ENCODE measurements at places on chromosomes 4 and X.

- no peak for DNase-seq
Measured at GRCh38 chrX:12229986-12230385, 91.7 kb downstream of the FRMPD4 start.

DNA sequence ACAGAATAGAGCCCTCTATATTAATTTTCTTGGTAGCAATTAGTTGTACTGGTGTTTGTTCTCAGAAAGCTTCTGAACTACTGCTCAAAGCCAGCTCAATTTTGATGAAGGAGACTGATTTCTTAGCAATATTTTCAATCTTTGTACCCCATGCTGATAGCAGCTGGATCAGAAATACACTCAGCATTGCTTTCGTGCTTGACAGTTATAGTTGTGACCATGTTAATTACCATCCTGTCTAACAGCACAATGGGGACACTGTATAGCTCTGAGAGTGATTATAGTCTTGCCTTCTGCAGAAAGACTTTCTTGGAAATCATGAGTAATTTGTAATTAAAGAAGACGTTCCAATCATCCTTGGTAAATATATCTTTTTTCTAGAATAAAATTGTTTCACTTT is 79.7 kb upstream of the GNPDA2 start:
- DNase-seq = no peak

- no peak for DNase-seq
Measured at GRCh38 chr4:129345609-129346008, 249.7 kb downstream of the C4orf33 start.

DNA sequence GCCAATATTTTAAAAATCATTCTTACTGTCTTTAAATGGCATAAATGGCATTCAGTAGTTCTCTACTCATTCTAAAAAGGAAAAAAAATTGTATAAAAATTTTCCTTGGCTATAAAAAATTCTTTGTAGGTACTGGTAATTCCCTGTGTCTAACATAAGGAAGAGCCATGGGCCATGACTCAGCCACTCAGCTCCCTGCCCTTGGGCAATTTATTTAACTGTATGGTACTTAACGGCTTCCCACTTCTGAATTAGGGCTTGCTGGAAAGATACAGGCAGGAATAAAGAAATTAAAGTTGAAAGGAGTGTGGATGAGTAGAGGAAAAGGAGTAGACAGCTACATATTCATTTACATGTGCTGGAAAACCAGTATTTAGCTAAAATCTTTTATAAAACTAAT is 30.6 kb downstream of the ABHD18 start:
- no peak for DNase-seq

- no peak for DNase-seq
Measured at GRCh38 chrX:50054147-50054546, 131.8 kb downstream of the CLCN5 start.

All from activated CD4-positive, alpha-beta T cell treated with anti-CD3 and anti-CD28 coated beads for 24 hours (primary cell).